Mesothelial cell of epicardium (in vitro differentiated cells): ENCODE measurements at places on chromosomes 5 and 9.

DNA sequence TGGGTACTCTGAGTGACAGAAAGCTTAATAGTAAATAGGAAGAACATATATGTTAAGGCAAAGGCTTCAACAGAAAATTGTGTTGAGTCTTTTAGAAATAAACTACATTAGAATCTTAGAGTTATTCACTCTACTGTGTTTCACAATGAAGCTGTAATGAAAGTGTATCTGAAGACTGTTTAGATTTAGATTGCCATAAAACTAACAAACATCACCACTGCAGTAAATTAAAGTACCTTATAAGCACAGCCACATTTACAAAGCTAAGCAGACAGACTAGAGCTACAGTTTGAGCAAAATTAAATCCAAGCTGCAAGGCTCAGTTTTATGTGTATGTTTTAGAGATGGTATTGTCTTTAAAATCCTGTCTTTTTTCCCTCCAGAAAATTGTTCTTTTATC, 172.4 kb downstream of the PBX3 start:
- no peak for DNase-seq

GRCh38 chr5:2903451-2904395, 152.2 kb upstream of the IRX2 start:
- no peak for DNase-seq

DNA sequence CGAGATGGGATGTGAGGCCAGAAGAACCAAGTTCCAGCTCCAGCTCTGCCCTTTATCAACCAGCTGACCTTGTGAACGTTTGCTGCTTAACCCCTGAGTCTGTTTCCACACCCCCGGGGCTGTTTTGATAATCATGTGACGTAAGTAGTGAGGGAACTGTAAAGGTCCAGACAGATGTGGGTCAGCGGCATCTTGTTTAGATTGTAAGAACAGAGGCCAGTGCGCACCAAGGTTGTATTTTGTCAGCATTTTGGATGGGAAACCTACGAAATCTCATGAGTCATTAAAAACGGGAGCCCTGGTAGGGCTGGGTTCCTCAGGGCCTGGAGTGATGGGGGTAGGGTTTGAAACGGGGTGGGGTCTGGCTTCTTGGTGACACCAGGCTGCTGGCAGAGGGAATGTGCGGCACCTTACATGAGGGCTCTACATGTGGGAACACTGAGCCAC, 13.8 kb upstream of the COL15A1 start:
- no peak for DNase-seq

GRCh38 chr5:16812911-16813310, 123.2 kb downstream of the MYO10 start:
- no peak for DNase-seq

- DNase-seq, result no peak
Observed at GRCh38 chr5:55022450-55022849, 1.6 kb upstream of the GZMK start.

DNA sequence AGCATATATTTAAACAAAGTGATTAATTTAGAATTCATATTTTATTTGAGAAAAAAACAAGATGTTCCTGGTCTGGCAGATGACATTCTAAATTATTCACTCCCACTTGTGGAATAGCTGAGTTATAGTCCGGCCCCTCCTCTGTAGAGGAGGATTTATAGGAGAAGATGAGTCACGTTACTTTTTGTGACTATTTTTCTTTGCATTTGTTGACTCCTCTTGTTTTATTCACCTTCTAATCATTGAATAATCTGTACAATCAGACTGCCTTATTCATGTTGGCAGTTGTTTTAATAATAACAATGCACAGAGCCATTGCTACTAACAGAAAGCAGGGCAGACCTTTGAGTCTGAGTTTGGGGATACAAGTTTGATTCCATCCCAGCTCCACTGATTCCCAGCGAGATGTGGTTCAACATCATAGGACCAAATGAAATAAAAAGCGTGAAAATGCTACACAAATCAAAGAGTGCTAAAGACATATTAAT, 23.2 kb downstream of the DOCK8 start:
- no peak for DNase-seq

- DNase-seq, result no peak
Observed at GRCh38 chr5:88841212-88841611, 41.8 kb downstream of the MEF2C start.

- DNase-seq, result no peak
Observed at GRCh38 chr5:151637676-151638075, 46.5 kb upstream of the FAT2 start.

GRCh38 chr5:59790376-59790775, 103.2 kb downstream of the PDE4D start:
- DNase-seq, result no peak

DNA sequence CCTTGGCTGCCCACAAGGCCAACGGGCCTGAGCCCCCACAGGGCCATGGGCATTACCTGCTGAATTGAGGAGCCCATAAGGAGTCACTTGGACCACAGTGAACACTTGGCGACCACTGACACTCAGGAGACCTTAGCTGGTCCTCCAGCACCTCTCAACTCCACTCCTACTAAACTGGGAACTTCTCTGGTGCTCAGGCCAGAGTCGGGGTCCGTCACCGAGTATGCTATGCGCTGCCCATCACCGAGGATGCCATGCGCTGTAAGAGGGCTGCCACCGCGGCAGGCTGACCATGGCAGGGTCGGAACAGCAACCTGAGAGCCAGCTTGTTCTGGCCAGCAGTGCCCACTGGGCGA, 600 bp upstream of the SQSTM1 start:
- no peak for DNase-seq

DNA sequence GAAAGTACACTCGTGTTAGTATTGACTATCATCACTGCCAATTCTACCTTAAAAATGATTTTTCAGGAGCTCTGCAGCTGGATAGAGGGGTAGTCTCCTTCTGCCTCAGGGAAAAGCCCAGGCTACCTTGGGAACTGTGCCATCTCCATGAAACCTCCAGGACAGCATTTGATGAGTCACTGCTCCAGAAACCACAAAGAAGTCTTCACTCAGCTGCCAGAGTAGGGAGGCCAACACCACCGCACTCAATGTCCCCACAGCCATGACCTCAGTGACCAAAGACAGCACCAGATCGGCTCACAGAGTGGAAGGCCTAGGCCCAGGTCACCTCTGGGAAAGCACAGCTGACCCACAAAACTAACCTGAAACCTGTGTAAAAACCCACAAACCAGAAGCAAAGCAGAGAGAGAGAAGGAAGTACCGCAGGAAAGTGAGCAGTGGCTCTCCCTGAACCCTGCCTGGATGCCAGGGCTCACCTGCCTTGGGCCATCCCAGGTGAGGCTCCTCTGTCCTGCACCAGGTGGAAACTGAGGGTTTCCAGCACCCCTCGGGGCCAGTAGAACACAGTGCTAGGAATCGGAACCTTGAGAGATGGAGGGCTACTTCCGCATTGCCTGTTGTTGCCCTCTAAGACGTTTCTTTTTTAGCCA, 30.0 kb downstream of the S1PR3 start:
- no peak for DNase-seq

- no peak for DNase-seq
Observed at GRCh38 chr9:124473310-124473709, 23.1 kb downstream of the ADGRD2 start.

DNA sequence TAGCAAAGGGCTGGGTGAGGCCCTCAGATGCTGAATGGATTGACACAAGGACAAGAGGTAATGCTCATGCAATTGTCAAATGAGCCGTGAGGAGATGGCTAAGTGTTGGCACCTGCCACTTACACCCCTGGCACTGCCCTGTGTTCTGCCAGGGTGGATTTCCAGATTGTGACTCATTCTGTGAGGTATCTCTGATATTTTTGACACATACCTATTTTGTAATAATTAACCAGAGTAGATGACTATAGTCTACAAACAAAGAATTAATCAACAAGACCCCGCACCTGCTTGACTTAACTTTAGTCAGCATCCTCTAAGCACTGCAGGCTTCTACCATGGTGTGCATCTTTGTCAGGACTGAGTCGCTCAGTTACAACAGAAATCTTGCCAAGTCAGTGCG, 200.8 kb downstream of the DIRAS2 start:
- DNase-seq, result no peak

DNA sequence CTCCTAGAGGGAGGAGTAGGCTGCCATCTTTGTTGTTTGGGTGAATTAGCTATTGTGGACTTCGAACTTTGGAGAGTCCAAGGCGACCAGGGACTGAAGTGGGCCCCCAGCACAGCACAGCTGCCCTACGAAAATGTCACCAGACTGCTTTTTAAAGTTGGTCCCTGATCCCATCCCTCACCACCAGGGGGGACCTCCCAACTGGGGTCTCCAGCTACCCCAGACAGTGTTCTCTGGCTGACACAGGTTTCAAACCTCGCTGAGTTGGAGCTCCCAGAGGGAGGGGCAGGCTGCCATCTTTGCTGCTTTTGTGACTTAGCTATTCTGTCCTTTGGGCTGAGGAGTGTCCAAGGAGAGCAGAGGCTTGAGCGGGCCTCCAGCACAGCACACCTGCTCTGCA, 45.7 kb upstream of the ADRB2 start:
- no peak for DNase-seq

GRCh38 chr9:13151489-13151888, 128.0 kb downstream of the MPDZ start:
- DNase-seq, result no peak

- DNase-seq, result no peak
Observed at GRCh38 chr5:97009212-97009898, 73.5 kb downstream of the LNPEP start.

- DNase-seq, result no peak
Observed at GRCh38 chr9:110072597-110073355, 135.2 kb downstream of the C9orf152 start.

- no peak for DNase-seq
Observed at GRCh38 chr5:56095579-56096102, 100.9 kb upstream of the IL6ST start.

DNA sequence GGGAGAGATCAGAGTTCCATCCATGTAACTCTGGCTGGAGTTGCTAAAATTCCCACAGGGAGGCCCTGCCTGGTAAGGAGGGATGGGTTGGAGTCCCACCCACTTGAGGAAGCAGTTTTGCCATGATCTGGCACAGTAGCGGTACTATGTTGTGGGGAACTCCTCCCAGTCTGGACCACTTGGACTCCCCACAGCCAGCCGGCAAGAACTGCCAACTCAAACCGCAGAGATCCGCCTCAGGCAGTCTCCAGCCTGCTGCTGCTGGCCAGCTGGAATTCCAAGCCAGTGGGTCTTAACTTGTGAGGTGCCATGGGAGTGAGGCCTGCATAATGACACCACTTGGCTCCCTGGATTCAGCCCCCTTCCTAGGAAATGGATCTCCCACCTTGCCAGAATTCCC, 151.9 kb downstream of the NDUFS4 start:
- no peak for DNase-seq

GRCh38 chr5:3511934-3512333, 83.7 kb upstream of the IRX1 start:
- DNase-seq, result no peak

GRCh38 chr5:25027061-25027460, 382.3 kb upstream of the CDH10 start:
- no peak for DNase-seq

GRCh38 chr5:120162321-120162720, 301.8 kb upstream of the PRR16 start:
- DNase-seq, result no peak
